A549 (cell line): ENCODE measurements at places on chromosomes 12 and 14. TPM values are rescaled to one million over a fixed set of nuclear protein-coding genes. Genes with fewer than 3 reads are reported as not detected.
A peak's percentile ranks its signal among the peaks of the same experiment; 100 is the strongest.

DNA sequence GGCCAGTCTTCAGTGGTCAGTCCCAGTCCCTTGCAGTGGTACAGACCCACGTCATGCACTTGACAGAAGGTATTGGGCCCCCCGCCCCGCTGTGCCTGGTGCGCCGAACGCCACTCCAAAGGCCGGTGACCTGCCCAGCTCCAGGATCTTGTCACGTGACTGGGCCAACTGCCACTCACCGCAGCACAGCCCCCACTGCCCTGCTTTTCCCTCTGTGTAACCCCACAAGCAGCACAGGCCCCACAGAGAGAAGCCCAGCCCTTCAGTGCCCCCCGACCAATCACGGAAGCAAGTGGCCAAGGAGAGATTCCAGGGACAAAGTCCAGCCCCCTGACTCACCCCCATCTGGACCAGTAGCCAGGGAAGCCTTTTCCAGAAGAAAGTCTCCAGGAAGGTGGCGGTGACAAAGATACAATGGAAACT lies 498 bp downstream of the GPR132 start:
- DNase-seq: no peak

RNU6-8 gene
- not detected in 3 replicates for polyA plus RNA-seq

DNA sequence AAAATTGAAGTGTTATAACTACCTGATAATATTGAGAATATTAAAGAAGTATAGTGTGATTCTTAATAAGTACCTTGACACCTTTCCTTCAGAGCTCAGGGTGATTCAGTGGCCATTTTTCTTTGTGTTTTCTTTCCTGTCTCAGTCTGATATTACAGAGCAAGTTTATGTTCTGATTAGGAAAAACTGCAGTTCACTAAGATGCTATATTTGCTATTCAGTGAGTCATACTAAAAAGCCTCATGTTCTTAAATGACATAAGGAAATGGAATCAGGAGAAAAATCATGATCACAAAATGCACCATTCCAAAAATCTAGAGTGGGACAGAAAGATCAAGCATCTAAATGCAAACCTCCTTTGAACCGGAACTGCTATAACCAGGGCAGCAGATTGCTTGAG lies 390.6 kb upstream of the ATP2B1 start:
- DNase-seq: peak; percentile 63

DNA sequence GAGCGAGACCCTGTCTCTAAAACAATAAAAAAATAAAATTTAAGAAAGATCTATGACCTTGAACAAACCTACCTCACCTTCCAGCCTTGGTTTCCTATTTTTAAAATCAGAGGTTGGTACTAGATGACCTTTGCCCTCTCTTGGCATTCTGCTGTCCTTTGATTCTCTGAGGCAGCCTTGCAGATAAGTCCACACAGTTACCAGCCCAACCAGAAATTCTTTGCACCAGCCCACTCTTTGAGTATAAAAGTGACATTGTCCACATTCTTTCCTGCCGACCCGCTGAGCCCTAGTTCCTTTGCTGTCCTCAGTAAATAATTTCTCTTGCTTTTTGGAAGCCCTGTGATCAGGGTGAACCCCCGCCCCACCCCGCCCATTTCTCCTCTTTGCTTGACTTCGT lies 150.4 kb downstream of the PHETA1 start:
- no peak for DNase-seq

DNA sequence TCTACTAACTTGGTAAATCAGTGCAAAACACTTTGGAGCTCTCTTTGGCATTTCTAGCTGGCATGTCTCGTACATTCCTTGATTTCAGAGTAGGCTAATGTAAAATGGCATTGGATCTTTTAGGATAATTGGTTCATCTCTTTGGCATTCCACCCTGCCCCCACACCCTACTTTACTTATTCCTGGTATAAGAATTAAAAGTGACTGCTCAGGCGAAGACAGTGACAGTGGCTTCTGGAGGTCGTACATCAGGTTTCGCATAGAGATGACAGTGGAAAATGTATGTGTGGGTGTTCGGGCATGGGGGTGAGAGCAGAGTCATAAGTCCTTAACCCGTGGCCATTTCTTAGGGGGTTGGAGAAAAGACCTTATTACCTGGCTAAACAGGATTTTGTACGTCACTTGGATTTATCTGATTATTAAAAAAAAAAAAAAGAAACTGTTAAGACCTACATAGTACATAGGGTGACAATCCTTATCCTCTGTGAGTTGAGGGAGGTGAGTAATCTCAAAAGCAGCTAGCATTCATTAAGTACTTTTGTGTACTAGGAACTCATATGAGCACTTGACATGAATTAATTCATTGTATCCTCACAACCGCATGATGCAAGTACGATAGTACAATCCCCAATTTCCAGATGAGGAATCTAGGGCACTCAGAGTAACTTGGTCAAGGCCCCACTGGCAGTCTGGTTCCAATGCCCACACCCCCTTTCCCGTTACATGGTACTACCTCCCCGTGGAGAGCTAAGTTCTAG lies 22.4 kb upstream of the KCNK13 start:
- no peak for DNase-seq

DNA sequence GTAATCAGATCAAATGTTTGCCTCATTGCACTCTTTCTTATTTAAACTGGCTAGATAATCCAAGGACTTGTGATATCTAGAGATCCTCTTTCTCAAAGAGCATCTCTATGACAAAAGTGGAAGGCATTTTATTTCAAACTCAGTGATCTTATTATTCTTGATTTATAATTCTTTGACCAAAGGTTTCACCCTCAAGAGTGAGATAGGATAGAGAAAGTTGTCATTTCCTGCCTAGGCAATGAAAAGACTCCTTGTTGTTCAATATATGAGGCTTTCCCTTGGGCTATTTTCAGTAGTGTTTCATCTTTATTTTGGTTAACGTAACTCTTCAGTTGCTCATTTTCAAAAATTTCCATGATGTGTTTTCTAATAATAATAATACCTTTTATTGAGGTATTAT lies 18.0 kb upstream of the INSM2 start:
- DNase-seq: no peak

GLT1D1 gene
- polyA plus RNA-seq: not detected in 3 replicates

GRCh38 chr12:83086023-83086422 lies 399.3 kb downstream of the TMTC2 start:
- no peak for DNase-seq

HCAR2 gene
- 0.07 TPM in 1 of 3 replicates, not detected in the others for polyA plus RNA-seq

DENND5B gene
- polyA plus RNA-seq: 14.9 to 15.5 TPM (median 15.3 TPM) in 3 replicates

RSRC2 gene
- 72.2 to 75.3 TPM (median 72.8 TPM) in 3 replicates for polyA plus RNA-seq

TRAF3 gene
- 20.1 to 24.9 TPM (median 20.2 TPM) in 3 replicates for polyA plus RNA-seq

GRCh38 chr14:21882226-21882625 lies 208.6 kb upstream of the OR4E1 start:
- no peak for DNase-seq

DNA sequence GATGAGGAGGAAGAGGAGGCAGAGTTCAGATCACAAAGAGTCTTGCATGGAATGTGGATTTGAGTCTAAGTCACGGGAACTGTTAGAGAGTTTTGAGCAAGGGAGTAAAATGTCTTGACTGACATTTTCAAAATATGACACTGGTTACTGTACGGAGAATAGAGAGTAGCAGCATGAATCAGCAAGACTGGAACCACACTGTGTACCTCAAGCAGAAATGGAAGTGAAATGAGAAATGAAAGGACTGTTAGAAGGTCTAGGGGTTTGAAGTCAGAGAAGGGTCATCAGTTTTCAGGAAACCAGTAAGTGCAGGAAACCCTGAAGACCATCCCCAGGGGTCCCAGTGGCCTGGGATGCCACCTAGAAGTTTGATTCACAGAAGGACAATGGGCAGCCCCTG lies 236.3 kb downstream of the GALC start:
- DNase-seq: no peak

DNA sequence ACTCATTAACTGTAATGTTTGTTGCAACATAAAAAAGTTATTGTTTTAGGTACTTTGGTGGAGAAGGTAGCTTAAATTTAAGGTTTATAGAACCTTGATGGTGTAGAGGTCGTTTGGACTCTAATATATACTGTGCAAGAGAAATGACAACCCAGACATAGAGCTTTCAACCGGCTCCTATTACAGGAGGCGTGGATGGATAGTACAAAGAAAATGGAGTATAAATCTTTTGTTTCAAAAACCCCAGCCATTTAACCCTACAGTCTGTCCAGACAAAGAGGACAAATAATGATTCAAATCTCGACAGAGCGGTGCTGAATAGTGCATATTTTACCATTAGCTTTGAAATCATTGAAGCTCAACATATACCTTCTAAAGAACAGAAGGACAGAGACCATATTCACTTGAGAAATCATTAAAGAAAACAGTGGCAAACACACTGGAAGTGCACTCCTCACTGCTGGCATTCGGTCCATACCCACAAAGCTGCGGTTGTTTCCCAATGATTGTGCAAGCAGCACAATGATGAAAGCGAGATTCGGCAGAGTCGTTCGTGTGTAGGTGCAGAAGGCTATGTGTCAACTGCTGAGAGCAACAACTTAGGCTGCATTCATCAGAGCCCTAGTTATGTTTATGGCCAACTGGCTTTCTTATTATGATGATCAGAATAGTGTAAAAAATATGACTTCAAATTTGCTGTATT lies 688.6 kb downstream of the NOVA1 start:
- DNase-seq: no peak

- no peak for DNase-seq
Measured at GRCh38 chr14:51463461-51463860, 188.2 kb upstream of the FRMD6 start.

DNA sequence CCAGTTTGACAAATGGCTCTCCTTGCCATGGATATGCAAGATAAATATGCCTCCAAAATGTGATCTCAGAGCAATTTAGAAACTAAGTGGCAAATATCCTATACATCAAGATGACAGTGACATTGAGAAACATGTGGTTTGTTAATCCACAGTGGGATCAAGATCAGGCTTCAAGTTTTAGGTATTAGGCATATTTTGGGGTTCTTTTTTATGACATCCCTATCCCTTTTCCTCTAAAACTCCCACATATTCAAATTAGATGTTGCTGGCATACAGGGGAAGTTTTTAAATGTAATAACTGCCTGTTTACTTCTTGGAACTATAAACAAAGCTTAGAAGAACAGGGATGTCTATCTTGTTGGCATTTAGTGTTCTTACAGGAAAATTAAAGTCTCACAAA lies 179.4 kb downstream of the CRADD start:
- no peak for DNase-seq

TMEM132D gene
- polyA plus RNA-seq: not detected in 3 replicates
